Placental epithelial cell (primary cell): ENCODE measurements at places on chromosomes 11 and 22. TPM values are rescaled to one million over a fixed set of nuclear protein-coding genes. Genes with fewer than 3 reads are reported as not detected.

LMO2 gene
- total RNA-seq = 0.39 and 2.3 TPM in 2 replicates

OR10A3 gene
- 0.43 TPM in 1 of 2 replicates, not detected in the other for total RNA-seq

MTFP1 gene
- 7.1 and 22.7 TPM in 2 replicates for total RNA-seq

OR10A2 gene
- total RNA-seq = not detected in 2 replicates

SMTNL1 gene
- not detected in 2 replicates for total RNA-seq

CALCA gene
- total RNA-seq = not detected in 2 replicates

MS4A6E gene
- total RNA-seq = not detected in 2 replicates

SPON1 gene
- under 0.01 TPM in 2 replicates for total RNA-seq
